ENCODE measurements at places on chromosomes 7 and 10. TPM values are rescaled to one million over a fixed set of nuclear protein-coding genes. Genes with fewer than 3 reads are reported as not detected.

Gene PRSS37
- not detected for total RNA-seq

Gene DPYSL4
- 0.49 TPM for total RNA-seq

Gene CCL26
- total RNA-seq = not detected

Gene HIF1AN
- 16.9 TPM for total RNA-seq

Gene UTF1
- total RNA-seq = not detected

Gene CLRN3
- total RNA-seq = not detected

Gene SLC26A5
- total RNA-seq = not detected

- DNase-seq = no peak
- no peaks in the 10 kb centered on the region for H3K36me3 ChIP-seq
- H3K4me3 ChIP-seq = no peak overlapping the region
- H3K27me3 ChIP-seq = no peaks in the 10 kb centered on the region
- H3K4me1 ChIP-seq = peaks cover 66% of the 10 kb centered on the region
Measured at GRCh38 chr7:152338561-152338960, 97.2 kb downstream of the KMT2C start.

- H3K27me3 ChIP-seq = no peaks in the 10 kb centered on the region
- no peak for DNase-seq
- H3K4me1 ChIP-seq = no peaks in the 10 kb centered on the region
Measured at GRCh38 chr7:14639329-14639728, 263.2 kb downstream of the DGKB start.

- no peaks in the 10 kb centered on the region for H3K36me3 ChIP-seq
- H3K27ac ChIP-seq = no peak overlapping the region
- no peak overlapping the region for H3K4me3 ChIP-seq
- no peak for DNase-seq
Measured at GRCh38 chr7:30931161-30931928, 19.7 kb downstream of the AQP1 start.

DNA sequence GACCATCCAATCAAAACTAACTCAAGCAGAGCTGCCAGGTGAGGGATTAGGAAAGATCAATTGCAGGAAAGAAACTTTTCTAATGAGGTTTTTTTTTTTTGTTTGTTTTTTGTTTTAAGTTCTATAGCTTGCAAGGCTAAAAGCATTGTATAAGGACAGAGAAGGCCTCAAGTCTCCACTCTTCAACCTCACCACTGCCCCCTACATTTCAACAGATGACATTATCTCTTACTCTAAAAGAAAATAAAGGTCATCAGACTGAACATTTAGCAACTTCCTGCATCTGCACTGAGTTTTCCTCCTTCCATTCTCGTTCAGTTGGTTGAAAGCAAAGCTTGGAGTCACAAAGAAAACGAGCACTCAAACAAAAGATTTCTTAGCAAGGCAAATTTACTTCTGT, 45.2 kb upstream of the EXOC4 start:
- H3K36me3 ChIP-seq = no peaks in the 10 kb centered on the region
- no peak overlapping the region for H3K4me3 ChIP-seq
- H3K27ac ChIP-seq = no peak overlapping the region
- H3K4me1 ChIP-seq = no peaks in the 10 kb centered on the region
- DNase-seq = no peak

GRCh38 chr7:155847821-155848435, 35.7 kb upstream of the SHH start:
- DNase-seq = no peak
- H3K27me3 ChIP-seq = no peaks in the 10 kb centered on the region
- no peaks in the 10 kb centered on the region for H3K36me3 ChIP-seq

DNA sequence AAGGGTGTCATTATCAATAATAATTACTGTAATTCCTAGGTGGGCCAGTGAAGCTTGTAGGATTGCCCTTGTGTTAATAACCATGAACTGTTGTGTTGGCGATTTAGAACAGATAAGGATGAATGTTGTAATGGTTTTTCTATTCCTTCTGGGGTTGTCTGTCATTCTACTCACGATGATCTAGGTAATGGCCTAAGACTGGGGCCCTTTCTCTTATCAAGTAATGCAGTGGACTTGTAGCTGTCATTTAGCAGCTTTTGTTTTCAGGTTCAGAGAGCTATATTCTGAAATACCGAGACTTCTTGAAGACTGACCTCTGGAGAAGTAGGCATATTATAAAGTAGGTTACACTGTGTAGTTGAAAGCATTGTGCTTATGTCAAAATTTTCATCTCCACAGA, 110.2 kb downstream of the TAF3 start:
- no peaks in the 10 kb centered on the region for H3K36me3 ChIP-seq
- H3K27ac ChIP-seq = no peak overlapping the region
- DNase-seq = no peak
- H3K4me3 ChIP-seq = no peak overlapping the region
- no peaks in the 10 kb centered on the region for H3K4me1 ChIP-seq

- H3K4me3 ChIP-seq = no peak overlapping the region
- H3K36me3 ChIP-seq = no peaks in the 10 kb centered on the region
- H3K27ac ChIP-seq = no peak overlapping the region
- H3K4me1 ChIP-seq = no peaks in the 10 kb centered on the region
Measured at GRCh38 chr7:31488562-31489203, 25.2 kb upstream of the ITPRID1 start.

- H3K27ac ChIP-seq = no peak overlapping the region
- H3K4me1 ChIP-seq = peaks cover 23% of the 10 kb centered on the region
- no peak overlapping the region for H3K4me3 ChIP-seq
- DNase-seq = no peak
- H3K36me3 ChIP-seq = no peaks in the 10 kb centered on the region
Measured at GRCh38 chr10:77602231-77602912, 35.2 kb downstream of the KCNMA1 start.

- H3K4me3 ChIP-seq = no peak overlapping the region
- no peak overlapping the region for H3K27ac ChIP-seq
- H3K36me3 ChIP-seq = no peaks in the 10 kb centered on the region
- no peak for DNase-seq
Measured at GRCh38 chr7:130481898-130482297, 10.0 kb upstream of the MEST start.

GRCh38 chr7:148698007-148698396, 701 bp upstream of the CUL1 start:
- peak overlapping the region; percentile 96 for H3K4me3 ChIP-seq
- peaks cover 37% of the 10 kb centered on the region for H3K4me1 ChIP-seq
- no peaks in the 10 kb centered on the region for H3K27me3 ChIP-seq
- peak overlapping the region; percentile 98 for H3K27ac ChIP-seq
- DNase-seq = no peak
